ENCODE measurements at places on chromosomes 6 and 20.

GRCh38 chr6:7106752-7107577 is 796 bp upstream of the RREB1 start:
- DNase-seq = peak; percentile 52

DNA sequence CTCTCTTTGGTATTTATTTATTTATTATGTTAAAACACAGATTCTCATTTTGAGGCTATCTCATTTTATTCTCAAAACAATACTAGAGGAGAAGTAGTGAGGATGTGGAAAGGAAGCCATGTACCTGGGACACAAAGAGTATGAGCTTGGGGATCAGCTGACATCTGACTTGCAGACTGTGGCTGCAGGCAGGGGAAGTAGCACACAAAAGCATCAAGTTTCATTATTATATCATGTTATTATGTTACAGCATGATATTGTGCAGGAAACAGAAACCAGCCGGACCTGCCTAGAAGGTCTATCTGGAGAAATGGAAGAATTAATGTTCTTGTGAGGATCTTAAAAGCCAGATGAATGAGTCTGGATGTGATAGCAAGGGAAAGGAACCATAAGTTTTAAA is 248.2 kb downstream of the KHDC1L start:
- no peak for DNase-seq

- no peak for DNase-seq
Observed at GRCh38 chr20:23266530-23267398, 83.8 kb upstream of the NXT1 start.

- DNase-seq = no peak
Observed at GRCh38 chr6:37684801-37685200, 12.9 kb downstream of the MDGA1 start.

DNA sequence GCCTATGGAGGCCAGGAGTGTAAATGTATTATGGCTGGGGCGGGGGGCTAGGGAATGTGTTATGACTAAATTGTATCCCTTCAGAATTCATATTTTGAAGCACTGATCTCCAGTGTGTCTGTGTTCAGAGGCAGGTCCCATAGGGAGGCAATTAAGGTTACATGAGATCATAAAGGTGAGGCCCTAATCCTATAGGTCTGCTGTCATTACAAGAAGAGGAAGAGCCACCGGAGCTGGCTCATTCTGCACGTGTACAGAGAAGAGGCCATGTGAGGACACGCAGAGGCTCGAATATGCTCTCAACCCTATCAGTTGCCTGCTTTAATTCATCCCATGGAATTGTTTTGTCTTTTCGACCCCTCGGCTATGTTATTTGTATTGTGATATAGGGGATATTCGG is 76.9 kb downstream of the VTA1 start:
- DNase-seq = no peak

- DNase-seq = peak; percentile 78
Observed at GRCh38 chr20:45368221-45368980, 5.4 kb downstream of the SYS1 start.

DNA sequence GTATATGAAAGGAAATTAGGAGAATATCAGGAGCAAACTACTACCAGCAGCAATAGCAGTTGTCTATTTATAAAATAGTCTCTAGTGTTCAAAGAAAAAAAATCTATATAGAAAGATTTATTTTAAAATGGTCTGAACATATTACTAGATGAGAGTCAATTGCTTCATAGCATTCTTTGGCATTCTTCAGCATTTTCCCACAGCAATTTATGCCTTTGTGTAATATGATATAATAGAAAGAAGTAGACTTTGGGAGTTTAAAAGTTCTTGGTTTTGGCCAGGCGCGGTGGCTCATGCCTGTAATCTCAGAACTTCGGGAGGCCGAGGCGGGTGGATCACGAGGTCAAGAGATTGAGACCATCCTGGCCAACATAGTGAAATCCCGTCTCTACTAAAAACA is 157.0 kb upstream of the PLN start:
- no peak for DNase-seq

- no peak for DNase-seq
Observed at GRCh38 chr6:17452096-17452495, 58.7 kb downstream of the CAP2 start.

DNA sequence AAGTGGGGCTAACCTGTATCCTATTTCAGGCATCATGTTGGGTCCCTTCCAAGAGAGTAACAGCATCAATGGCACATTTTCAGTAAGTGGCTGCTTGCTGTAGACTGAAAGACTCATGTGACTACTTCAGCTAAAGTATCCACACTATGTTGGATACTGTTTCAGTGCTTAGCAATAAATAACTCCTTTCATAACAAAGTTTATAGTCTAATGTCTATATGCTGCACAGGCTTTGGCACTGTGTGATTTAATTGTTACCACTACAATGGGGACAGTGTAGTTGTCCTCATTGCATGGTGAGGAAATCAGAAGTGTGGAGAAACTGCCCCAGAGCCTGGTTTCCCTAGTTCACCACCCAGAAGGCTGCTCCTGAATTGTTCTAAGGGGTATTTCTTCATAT is 318.0 kb upstream of the PTCHD4 start:
- DNase-seq = no peak

Data from AML-193 (cell line).